ENCODE measurements at places on chromosomes 4 and X.

DNA sequence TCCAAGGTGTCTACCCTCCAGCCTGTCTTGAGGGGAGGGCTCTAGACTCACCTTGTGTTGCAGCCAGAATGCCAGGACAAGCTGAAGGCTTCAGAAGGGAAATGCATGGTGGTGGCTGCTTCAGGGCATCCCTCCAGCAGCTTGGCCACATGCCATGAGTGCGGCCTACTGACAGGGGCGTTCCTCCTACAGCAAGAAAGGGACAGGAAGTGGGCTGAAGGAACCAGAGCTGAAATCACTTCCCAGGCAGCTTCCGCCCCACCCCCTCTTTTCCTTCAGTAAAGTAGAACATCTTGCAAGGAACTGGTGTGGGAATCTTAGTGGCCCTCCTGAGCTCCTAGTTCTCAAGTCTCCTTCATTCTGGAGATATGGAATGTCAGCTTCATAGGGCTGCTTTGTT, 167.5 kb upstream of the DGKK start:
- no peak for DNase-seq

DNA sequence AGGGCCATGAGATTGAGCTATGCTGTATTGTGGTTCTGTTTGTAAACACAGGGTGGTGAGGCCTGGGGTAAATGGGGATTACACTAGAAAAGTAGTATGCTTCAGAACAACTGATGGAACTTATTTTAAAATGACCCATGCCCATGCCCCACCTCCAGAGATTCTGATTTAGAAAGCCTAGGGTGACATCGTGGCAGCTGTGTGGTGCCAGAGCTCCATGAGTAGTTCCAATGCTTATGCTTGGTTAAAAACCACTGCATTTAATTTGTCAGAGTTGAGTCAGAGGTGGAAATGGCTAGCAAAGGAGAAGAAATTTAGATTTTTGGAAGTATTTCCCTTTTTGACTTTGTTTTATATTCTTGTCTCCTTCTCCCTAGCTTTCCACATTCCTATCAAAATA, 63.4 kb upstream of the PDE5A start:
- DNase-seq = no peak

DNA sequence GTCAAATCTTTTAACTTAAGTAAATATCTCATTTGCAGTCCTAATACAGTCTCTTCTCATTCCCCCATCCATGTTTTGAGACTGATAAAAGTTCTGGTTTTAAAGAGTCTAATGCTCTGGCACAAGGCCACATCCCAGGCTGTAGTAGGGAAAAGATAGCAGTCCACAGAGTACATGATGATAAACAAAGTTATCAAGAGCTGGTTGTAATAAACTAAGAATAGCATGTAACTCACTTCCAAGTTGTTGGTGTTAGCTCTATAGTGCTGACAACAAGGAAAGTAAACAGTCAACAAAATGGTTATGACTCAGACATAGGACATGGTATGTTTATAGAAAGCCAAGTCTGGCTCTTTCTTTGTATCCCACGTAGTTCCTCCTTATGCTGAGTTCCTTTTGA, 21.8 kb upstream of the AREG start:
- DNase-seq = no peak

DNA sequence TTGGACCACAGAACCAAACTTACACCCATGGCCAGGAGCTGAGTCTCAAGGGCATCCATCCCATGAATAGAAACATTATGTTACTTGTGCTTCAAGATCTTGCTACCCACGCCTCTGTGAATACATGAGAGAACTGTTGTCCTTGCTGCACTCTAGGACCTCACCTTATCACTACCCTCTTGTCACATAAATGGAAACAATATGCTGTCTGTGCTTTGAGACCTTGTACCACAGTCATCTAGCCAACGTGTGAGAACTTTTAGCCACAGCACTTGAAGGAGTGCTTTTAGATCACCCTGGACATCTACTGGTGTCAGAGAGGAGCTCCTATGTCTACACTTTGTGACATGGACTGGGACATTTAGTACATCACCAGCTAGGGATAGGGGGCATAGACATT, 30.7 kb upstream of the HUWE1 start:
- DNase-seq = no peak

DNA sequence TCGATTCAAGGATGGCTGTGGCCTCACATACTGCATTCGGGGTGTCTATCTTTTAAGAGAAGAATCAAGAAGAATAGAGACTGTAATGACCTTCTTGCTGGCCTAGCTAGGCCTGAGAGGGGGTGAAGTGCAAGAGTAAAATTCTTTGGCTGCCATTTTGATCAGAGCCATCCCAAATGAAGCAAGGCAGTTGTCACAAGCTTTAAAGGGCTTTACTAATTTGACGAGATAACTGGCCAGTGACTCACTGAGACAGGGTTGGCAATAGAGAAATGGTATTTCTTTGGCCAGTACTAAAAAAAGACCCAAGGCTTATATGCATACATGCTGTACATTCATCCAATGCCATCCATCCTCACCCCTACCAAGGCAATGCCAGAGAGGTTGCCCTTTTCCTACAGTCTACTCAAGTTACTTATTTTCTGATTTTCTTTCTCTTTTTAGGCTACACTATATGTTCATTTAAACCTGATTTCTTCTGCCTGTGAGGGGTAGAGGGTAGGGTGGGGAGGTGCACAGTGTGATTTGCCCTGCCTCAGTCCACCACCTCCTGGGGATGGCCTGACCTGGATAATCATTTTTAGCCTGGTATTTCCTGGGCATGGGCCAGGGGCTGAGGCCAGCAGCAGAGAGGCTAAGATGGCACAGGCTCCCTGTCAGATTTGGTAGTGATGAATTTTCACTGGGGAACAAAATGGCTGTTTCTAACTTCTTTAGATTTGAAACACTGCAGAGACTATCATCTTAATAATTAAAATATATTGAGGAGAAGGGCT, 32.2 kb downstream of the ATG4A start:
- DNase-seq = no peak

DNA sequence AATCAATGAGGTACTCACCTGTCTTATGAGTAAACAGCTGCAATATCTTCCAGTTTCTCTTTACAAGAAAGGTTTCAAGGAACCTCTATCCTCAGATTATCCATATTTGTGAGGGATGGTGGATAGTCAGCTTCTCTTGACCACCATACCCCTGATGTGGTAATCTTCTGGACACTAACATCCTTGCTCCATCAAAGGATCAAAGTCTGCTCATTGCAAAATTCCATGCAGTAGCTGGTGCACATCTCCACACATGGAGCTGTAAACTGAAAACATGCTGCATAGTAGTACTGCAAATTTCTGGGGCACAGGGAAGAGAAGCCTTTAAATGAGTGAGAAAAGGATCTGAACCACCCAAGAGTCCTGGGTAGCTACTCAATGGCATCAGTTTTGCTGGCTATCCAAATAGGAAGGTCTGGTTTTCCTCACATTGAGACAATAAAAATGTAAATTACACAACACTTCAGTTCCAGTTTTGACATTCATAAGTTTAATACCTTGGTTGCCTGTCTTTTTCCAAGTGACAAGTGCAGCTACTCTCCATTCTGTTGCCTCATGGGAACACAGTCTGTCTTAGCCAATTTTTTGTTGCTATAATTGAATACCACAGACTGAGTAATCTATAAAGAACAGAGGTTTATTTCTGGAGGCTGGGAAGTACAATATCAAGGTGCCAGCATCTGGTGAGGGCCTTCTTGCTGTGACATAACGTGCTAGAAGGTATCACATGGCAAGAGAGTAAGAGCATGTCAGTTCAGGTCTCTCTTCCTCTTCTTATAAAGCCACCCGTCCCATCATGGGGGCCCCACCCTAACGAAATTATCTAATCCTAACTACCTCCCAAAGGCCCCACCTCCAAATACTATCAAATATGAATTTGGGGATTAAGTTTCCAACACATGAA, 34.4 kb upstream of the ARHGEF6 start:
- DNase-seq = no peak

DNA sequence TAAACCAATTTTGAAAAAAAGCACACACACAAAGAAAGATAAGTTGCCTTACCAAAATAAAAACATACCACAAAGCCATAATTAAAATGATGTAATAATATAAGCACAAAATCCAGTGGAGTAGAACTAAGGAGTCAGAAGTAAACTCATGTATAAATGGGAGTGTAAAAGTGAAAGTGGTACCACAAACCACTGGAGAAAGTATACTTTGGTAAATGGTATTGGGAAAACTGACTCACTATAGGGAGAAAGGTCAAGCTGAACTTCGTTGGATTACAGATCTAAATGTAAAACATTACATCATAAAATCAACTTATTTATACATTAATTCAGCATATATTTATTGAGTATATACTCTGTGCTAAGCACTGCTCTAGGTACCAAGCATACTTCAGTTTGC, 46.3 kb upstream of the HHIP start:
- no peak for DNase-seq

DNA sequence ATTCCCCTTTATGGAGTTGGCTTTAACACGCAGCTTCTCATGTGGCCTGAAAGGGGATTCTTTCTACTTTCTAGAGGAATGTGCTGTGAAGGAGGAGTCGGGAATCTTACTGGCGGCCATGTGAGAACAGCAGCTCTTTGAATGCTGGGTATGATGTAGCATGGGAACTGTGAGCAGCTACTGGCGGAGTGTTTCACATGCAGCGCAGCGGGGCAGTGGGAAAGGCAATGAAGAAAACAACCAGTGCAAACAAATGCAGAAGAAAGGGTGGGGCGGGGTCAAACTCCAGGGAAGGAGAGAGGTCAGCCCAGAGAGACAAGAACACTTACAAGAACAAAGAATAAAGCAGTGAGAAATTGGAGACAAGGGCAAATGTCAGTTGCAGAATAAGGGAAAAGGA, 363.8 kb upstream of the FTHL17 start:
- DNase-seq = no peak

- DNase-seq = no peak
Measured at GRCh38 chr4:95085124-95085833, 327.5 kb downstream of the BMPR1B start.

- no peak for DNase-seq
Measured at GRCh38 chr4:175635546-175635945, 176.5 kb downstream of the GPM6A start.

- no peak for DNase-seq
Measured at GRCh38 chr4:6956087-6956433, 46.4 kb downstream of the TBC1D14 start.

DNA sequence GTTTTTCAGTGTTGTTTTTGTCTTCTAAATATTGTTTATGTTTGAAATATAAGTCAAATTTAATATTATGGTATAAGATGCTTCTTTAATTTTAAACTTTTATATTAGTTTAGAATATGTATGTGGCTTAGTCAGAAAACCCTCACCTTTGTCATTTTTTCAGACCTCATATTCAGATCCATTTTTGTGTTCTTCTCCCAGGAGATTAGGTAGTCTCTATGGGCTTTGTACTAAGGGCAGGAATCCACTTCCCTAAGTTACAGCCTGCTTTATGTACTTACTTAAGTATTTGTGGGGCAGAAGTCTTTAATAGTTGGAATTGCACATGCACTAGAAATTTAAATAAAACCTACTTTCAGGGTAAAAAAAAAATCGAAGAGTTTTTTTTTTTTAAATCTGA, 63.5 kb upstream of the TENM3 start:
- DNase-seq = no peak

DNA sequence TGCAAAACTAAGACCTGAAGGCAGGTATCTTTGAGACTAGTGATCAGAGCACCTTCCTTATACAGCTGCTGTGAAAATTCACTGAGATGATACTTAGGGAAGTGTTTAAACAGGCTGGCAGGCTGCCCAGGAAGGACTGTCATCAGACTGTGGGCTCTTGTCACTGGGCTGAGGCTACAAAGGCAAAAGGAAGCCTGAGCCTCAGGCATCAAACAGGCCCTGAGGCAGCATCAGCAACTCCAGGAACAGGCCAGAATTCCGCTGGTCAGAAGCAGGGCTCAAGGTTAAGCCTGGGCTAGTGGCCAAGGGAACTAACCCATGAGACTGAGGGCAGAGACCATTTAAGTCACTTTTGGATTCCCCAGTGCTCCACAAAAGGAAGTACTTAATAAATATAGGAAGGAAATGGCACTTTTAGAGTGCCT, 12.8 kb downstream of the PJA1 start:
- DNase-seq = no peak

DNA sequence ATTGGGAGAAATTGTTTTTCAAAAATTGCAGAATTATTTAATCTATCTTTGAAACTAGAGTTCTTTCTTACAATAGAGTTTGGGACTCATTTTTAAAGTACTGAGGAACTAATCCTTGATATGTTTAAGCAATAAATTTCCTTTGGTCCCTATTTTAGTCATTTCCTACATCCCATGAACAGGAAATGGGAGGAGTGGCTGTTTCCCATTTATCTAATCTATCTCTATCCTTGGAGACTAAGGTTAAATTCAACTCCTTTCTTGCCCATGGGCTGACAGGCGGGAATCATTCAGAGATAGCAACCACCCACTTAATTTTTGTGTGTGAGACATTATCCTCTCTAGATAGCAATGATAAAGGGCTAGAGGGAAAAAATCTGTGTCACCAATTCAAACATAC, 131.6 kb upstream of the EMCN start:
- no peak for DNase-seq

GRCh38 chrX:72399816-72400215, 94.1 kb upstream of the CITED1 start:
- no peak for DNase-seq

- DNase-seq = no peak
Measured at GRCh38 chr4:35933901-35934300, 310.4 kb downstream of the ARAP2 start.

DNA sequence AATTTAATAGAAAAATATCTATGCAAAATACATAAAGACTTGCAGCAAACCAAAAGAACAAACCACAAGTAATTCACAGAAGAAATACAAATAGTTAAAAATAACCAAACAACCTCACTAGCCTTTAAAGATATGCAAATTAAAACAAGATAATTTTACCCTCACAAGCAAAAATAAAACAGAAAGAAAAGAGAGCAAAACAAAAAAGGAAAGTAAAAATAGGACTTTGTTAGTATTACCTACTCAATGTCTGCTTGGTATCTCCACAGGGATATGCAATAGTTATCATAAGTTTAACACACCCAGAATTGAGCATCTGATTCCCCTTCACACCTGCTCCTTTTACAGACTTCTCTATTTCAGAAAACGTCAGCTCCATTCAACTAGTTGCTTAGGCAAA, 737.5 kb upstream of the MAGEB2 start:
- no peak for DNase-seq

- DNase-seq = no peak
Measured at GRCh38 chr4:103010804-103011203, 8.7 kb downstream of the SLC9B1 start.

DNA sequence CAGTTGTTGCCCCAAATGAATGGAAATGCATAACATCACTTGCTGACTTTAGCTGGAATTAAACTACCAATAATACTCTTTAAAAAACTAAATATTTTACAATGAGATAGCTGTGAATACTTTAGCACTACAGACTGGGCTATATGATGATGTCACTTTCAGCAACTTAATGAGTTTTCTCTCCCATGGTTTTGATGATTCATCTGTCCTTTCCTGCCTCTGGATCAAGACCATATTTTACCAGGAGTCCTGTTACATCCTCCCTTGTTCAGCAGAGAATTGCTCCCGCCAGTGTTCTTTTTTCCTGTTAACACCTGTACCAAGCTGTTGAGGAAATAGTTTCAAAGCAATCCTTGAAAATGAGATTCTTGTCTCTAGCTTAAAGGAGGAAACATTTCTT, 543.0 kb downstream of the SPRY1 start:
- DNase-seq = no peak
